ENCODE measurements at places on chromosomes 4 and X.

DNA sequence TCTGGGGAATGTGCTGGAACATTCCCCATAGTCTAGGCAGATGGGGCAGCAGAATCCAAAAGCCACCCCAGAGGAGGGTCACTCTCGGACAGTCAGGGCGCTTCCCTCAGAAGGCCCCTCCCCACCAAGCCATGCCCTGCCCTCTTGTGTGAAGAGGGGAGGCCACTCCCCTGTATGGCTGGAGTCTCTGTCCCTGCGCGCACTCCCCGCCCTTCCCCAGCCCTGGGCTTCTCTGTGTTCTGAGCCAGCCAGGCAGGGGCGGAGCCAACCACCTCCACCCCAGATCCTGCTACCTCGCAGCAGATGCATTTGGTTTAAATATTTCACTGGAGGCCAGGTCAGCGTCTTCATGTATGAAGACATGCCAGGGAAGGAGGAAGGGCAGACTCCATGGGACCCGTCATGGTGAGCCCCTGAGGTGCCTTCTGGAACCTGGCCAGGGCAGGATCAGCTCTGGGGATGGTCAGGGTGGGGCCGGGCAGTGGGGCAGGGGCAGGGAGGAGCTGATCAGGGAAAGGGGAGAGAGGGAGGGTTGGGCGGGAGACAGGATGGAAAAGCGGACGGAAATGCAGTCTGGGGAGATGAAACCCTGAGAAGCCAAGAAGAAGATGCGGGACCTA, 107.3 kb downstream of the ADRA2C start:
- DNase-seq, result no peak

GRCh38 chr4:15996773-15997172, 33.8 kb upstream of the FGFBP2 start:
- no peak for DNase-seq

- DNase-seq, result no peak
Measured at GRCh38 chrX:40009462-40009851, 88.3 kb downstream of the BCOR start.

DNA sequence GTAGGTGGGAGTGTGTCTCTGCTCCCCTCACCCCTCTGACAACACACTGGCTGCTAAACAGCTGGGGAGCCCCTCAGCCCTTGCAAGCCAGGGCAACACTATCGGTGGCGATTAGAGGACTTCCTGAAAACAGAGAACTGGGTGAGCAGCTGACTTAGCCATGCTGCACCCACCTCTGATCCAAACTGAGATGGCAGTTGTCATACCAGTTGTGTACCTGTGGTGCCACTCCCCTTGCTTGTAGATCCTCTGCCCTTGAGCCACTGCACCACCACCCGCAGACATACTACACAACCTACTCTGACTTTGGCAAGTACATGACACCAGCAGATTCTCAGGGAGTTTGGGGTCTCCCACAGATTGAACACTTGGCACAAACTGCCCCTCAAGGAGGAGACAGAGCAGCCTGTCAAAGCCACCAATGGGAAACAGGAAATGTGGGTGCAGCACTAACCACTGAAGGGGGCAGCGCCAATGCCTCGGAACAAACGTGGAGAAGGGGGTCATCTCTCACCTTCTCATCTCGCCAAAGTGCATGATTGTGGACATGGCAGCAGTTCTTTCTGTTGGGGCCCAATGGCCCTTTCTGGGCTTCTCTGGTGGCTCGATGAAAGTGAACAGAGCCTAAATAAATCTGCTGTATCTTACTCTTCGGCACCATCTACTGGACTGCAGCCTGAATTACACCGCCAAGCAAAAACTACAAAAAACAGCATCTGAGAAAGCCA, 119.8 kb downstream of the NEK1 start:
- DNase-seq, result no peak

DNA sequence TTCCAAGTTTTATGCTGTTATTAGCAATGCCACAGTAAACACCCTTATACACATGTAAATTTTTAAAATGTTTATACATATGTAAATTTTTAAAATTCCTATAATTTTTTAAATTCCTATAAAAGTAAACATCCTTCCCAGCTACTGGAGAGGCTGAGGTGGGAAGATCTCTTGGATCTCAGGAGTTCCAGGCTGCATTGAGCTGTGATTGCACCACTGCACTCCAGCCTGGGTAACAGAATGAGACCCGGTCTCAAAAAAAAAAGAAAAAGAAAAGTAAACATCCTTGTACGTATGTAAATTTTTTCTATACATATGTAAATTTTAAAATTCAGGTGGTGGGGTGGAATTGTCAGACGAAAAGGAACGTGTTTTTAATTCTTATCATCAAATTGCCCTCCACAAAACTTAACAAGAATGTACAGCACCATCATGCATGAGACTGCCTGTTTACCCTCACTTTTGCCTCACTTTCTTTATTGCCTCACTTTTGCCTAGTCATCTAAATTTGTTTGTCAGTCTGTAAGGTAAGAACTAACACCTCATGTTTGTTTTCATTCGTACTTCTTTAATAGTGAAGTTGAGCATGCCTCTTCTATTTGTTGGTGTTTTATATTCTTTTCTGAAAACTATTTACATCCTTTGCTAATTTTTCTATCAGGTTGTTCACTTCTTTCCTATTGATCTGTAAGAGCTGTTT, 8.0 kb downstream of the SLC7A3 start:
- DNase-seq, result no peak

DNA sequence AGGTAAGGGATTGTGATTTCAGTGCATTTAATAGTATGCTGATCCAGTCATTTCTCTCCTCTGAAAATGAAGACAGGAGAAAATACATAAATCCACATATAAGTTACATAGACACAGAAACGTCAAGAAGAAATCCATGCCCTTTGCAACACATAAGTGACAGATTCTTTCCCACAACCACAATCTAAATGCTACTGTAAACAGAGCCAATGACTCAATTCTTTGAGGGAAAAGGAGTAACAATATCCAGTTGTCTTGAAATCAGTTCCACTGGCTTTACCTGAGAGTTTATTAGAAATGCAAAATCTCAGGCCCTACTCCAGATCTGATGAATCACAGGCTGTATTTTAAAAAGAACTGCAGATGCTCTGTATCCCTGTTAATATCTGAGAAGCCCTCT, 66.4 kb downstream of the ARAP2 start:
- DNase-seq, result no peak

DNA sequence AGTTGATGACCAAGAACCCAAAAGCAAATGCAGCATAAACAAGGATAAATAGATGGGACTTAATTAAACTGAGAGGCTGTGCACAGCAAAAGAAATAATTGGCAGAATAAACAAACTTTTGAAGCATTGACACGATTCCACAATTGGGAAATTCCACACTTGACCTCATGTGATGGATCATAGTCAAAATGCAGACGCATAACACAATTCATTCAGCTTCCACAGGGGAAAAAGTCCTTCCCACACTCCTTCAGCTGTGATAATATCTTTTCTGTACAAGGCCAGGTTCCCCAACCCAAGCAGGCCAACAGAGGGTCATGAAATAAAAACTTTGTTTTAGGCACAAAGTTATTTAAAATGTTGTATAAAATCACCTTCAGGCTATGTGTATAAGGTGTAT, 66.6 kb upstream of the SLIT2 start:
- DNase-seq, result no peak

- DNase-seq, result no peak
Measured at GRCh38 chr4:2166253-2166652, 75.7 kb downstream of the HAUS3 start.

DNA sequence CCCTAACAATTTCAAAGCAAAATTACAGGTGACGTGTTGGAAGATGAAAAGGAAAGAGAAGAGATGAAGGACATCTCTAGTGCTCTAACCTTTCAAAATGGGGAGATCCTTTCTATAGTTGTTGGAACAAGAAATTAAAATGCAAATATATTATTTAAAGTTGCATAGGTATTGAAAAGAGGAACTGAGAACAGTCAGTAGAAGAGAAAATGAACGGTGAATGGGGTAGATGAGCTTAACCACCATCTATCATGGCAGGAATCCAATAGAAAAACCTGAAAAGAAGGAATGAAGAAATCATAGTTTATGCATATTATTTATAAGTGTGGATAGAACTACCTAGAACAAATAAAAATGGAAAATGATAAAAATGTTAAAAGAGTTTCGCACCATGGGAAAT, 42.0 kb downstream of the ANXA5 start:
- DNase-seq, result no peak

All from stimulated activated CD8-positive, alpha-beta memory T cell treated with anti-CD3 and anti-CD28 coated beads, Interleukin-4, amount 100 ng/mL, for 1 hour (primary cell).